Breast epithelium (tissue), 4 donors: ENCODE measurements at places on chromosomes 16 and 17. TPM values are rescaled to one million over a fixed set of nuclear protein-coding genes. Genes with fewer than 3 reads are reported as not detected.

- no peak for DNase-seq
These were observed 7.5 kb downstream of the VASN start for GRCh38 chr16:4378999-4379690.

GRCh38 chr16:81645266-81645694 is 133.8 kb upstream of the PLCG2 start:
- DNase-seq, result peak; percentile 87

DNA sequence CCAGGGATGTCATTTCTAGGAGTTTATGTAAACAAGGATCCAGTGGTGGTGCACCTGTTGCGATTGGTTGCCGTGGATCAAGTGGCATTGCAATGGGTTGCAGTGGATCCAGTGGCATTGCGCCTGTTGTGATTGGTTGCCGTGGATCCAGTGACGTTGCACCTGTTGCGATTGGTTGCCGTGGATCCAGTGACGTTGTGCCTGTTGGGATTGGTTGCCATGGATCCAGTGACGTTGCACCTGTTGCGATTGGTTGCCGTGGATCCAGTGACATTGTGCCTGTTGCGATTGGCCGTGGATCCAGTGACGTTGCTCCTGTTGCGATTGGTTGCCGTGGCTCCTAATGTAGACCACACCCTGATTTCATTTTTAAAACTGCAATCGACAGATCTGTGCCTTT is 56.2 kb upstream of the CRISPLD2 start:
- no peak for DNase-seq

CDRT4 gene
- 17.4 TPM for total RNA-seq

GRCh38 chr16:17032332-17032731 is 438.4 kb downstream of the XYLT1 start:
- no peak for DNase-seq

DNA sequence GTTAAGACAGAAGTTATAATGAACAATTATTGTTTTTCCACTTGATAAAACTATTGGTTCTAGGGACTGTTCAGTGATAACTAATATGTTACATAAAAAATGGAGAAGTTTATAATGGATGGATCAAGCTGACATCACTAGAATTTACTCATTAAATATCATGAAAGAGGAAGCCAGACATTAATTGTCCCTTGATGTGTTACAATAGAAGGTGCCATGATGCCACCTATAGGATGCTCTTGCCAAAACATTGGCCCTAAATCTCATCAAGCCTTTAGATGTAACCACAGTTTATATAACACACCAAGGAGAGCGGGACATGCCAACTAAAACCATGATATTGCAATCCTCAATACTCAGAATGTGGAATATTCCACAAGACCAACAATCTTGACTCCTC is 147.9 kb upstream of the MON1B start:
- no peak for DNase-seq

- DNase-seq, result peak; percentile 63
These were observed 4.7 kb downstream of the COQ7 start for GRCh38 chr16:19071811-19072777.

CCL13 gene
- 2.0 TPM for total RNA-seq

- no peak for DNase-seq
These were observed 1.1 kb downstream of the TANC2 start for GRCh38 chr17:62967205-62967529.

SLC5A11 gene
- 1.8 TPM for total RNA-seq

- no peak for DNase-seq
These were observed 20.3 kb downstream of the TRARG1 start for GRCh38 chr17:1299552-1300370.

DNA sequence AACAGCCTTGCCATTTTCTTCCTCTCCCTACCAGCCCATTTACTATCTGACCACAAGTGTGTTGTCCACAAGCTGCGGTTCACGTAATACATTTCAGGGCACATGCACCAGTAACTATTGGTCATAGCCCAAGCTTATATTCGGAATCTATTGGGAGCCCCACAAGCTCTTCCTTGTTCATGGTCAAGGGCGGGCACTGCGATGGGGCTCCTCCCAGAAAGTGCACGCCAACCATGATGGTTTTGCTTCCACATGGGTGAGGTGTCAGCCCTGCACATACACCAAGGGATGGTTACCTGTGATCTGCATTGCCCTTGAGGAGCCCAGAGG is 12.1 kb downstream of the THRA start:
- DNase-seq, result no peak

DNA sequence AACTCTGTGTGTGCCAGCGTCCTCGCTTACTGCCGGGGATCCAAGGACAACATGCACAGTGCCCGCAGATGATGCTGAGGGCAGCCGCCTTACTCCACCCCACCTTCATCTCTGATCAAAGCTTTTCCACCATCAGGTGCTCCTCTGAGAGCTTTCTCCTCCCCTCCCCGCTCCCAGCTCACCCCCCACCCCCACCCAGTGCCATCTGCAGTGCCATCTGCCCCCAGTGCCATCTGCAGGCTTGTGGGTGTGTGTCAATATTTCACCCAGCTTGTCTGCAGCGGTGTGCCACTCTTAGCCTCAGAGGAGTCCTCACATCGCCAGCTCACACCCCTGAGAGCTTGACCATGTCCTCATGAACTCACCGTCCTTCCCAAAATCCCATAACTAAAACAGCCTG is 98.2 kb upstream of the NOL11 start:
- no peak for DNase-seq

DNA sequence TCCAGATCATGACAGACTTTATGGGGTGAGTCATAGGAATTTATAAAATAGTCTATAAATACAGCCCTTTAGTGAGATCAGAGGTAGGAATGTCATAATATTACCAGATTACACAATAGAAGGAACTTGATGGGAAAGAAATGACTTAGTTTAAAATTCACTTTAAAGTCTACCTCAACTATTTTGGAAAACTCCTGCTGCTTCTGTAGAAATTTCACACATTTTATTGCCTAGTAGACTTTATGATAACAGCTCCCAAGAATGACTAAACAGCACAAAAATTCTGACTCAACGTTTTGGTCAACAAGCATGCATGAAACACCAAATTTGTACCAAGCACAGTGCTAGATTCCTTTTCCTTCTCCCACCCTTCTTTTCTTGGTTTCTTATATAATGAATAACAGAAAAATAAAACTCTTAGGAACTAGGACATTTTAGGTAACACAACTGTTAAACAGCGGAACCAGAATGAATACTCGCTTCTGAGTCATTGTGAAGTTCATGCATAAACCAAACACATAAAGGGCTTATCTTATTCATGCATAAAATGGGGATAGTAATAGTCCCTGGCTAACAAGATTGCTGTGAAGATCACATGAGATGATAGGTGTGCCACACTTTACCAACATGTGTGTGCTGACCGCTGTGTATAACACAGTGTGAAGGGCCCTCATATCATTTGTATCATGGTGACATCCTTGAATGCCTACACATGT is 243.9 kb downstream of the CDH8 start:
- DNase-seq, result no peak

GRCh38 chr16:67666032-67666551 is 458 bp downstream of the ENKD1 start:
- no peak for DNase-seq

- DNase-seq, result no peak
These were observed 5.6 kb upstream of the MTSS2 start for GRCh38 chr16:70691223-70692129.

GRCh38 chr17:63039899-63040602 is 74.0 kb downstream of the TANC2 start:
- no peak for DNase-seq

DNA sequence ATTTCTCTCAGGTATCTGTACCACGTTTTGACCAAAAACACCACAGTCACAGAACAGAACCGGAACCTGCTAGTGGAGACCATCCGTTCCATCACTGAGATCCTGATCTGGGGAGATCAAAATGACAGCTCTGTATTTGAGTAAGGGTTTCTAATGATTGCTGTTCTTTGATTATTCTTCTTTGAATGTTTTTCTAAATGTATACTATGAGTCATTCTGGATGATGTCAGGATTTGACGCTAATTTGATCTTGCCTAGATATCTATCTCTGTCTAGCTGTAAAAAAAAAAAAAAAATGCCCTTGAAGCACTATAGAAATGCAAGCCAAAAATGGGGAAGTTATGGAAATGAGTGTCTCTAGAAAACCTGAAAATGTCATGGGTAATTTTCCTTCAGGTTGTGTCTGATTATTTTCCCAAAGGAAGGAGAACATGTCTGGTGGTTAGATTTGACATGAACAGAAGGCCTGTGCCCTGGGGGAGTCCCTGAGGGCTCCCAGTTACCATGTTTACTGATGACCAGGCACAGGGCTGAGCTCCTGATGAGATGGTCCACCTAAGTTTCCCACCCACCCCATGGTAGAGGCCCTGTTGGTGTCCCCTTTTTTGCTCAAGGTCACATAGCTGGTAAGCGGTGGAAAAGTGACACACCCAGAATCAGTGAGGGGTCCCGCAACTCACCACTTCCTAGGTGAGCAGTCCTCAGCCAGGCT is 13.6 kb downstream of the CLEC16A start:
- no peak for DNase-seq

NIP7 gene
- total RNA-seq, result 15.4 TPM

KRTAP3-2 gene
- total RNA-seq, result not detected

DNA sequence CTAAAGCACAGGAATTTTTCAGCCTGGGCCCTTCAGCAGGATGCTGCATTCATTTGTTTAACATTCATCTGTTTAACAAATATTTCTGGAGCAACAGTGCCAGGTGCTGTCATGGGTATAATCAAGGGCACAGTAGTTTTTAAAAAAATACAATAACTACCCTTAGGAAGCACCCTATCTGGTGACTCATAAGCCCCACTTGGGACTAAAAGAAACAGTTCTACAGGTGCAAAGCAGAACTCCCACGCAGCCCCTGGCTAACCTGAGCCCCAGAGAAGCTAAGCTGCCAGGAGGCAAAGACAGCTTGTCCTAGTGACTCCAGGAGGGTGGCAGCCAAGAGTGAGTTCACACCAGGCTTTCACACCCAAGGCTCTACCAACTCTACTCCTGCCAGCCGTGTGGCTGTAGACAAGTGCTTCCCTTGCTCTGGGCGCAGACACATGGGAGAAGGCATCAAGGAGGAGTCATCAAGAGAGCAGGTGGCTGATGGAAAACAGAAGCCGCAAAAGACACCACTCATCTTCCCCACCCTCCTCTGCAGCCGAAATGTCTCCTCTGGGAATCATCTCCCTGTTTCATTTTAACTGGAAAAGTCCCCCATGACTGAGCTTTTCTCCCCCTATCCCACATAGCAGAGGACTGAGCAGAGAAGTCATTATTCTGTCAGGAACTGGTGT is 14.4 kb downstream of the CUEDC1 start:
- no peak for DNase-seq

EFTUD2 gene
- total RNA-seq, result 71.4 TPM

GRCh38 chr16:8717892-8718415 is 43.5 kb downstream of the ABAT start:
- no peak for DNase-seq

DNA sequence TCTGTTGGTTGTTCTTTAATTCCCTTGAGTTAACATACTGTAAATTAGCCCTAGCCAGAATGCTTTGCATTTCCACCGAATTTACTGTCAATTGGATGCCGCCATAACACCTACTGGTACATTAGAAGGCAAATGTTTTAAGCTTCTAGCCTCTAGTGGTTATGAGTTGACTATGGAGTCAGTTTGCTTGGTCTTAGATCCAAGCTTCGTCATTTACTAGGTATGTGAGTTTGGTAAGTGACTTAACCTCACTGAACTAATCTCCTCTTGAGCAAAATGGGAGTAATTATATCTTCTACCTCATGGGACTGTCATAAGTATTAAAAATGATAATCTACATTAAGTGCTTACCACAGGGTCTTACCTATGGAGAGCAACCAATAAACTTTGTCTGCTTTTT is 20.4 kb upstream of the CDH11 start:
- DNase-seq, result no peak
